ENCODE measurements at places on chromosomes 6 and 20.
A peak's percentile ranks its signal among the peaks of the same experiment; 100 is the strongest.

DNA sequence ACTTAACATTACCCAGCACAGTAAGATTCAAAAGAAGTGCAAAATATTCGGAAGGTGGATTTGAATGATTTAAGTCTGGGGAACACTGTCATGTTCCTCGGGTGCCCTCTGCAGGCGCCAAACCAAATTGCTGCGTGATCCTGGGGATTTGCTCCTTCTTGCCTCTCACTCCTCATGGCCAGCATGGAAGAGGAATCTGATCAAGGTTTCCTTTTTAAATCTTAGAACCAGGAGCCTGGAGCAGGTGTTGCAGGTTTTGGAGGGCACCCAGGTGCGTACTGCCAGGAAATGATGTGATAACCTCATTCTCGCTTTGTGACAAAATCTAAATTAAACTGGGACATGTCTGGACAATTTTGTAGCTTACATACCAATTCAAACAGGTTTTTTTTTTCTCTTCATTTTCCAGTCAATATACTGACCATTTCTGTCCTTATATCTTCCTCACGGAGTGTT lies 8.1 kb upstream of the PFDN4 start:
- DNase-seq: peak; percentile 27

- no peak for DNase-seq
Observed at GRCh38 chr20:9180481-9181257, 111.8 kb downstream of the PLCB4 start.

- no peak for DNase-seq
Observed at GRCh38 chr6:99104218-99104617, 156.5 kb upstream of the FBXL4 start.

- no peak for DNase-seq
Observed at GRCh38 chr6:133396233-133396983, 155.3 kb downstream of the EYA4 start.

DNA sequence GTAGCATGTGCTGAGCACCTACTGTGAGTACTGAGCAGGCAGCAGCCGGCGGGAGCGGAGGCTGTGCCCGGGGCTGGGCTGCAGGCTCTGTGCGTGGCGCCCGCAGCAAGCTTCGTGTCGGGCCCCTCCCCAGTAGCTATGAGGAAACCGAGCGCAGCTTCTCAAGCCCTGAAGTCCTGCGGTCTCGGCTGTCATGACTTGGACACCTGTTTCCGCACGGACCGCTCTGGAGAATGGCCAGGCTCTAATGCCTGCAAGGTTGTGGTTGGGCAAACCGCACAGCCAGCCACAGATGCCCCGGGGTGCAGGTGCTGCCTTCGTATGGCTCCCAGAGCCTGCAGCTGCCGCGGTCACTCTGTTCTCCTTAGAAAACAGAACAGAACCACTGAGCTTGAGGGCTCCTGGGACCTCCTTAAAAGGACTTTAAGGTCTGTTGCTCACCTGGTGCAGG lies 33.7 kb downstream of the PYGB start:
- no peak for DNase-seq
